Fibroblast of skin of abdomen (primary cell): ENCODE measurements at places on chromosomes 12 and 14.
A peak's percentile ranks its signal among the peaks of the same experiment; 100 is the strongest.

GRCh38 chr14:61211476-61212255 is 69.5 kb downstream of the TMEM30B start:
- DNase-seq: no peak

- DNase-seq: no peak
These were observed 375.3 kb upstream of the KITLG start for GRCh38 chr12:88955531-88955930.

DNA sequence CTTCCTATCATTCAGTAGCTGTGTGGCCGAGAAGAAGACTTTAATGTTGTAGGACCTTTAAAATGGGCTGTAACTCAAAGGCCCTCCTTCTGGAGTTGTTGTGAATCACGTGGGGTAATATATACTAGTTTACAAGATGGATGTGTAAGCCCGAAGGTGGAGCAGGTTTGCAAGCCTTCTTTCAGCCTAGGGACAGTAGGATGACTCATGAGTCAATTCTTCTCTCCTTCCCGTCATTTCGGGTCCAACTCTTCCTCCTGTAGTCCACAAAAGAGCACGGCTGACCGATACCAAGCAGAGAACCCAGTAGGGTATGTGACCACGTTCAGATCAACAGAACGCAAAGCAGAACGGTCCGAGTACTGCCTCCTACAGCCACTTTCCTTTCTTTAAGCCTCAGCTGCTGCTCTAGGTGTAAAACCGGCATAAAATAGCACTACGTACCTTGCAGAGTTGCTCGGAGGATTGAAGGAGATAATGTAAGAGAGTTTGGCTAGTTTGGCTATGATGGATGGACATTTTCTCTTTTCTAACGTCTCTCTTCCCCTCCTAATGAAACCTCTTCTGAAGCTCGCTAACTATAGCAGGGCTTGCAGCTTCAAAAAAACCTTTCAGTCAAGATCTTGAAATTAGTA is 1.3 kb upstream of the RASSF3 start:
- no peak for DNase-seq

DNA sequence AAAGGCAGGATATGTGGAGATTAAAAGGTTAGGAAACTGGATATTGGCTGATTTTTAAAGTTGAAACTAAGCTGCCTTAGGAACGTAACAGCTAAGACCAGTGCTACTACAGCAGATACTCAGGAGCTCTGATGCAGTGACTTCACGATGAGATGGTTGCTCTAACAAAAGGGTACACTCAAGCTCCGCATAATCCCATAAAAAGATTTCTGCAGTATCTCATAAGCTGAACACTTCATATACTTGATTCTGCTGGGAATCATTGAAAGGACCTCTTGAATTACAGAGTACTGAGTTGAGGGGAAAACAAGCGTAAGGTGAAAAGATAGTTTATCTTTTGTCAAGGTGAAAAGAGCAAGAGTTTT is 3.7 kb downstream of the RNF10 start:
- DNase-seq: no peak

DNA sequence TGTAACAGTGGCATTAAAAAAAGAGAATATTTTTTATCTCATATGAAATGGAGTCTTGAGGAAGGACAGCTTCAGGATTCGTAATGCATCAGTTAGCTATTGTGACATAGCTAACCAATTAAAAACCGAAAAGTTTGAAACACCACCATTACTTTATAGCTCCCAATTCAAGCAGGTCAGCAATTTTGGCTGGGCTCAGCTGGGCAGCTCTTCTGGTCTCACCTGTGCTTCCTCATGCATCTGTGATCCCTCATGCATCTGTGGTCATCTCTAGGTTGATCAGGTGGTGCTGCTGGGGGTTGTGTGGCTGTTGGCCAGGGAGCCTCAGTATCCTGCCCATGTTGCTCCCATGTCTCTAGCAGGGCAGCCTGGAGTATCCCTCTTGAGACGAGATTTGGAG is 76.7 kb upstream of the KCNA1 start:
- no peak for DNase-seq

GRCh38 chr14:61542848-61543790 is 152.2 kb upstream of the HIF1A start:
- no peak for DNase-seq

DNA sequence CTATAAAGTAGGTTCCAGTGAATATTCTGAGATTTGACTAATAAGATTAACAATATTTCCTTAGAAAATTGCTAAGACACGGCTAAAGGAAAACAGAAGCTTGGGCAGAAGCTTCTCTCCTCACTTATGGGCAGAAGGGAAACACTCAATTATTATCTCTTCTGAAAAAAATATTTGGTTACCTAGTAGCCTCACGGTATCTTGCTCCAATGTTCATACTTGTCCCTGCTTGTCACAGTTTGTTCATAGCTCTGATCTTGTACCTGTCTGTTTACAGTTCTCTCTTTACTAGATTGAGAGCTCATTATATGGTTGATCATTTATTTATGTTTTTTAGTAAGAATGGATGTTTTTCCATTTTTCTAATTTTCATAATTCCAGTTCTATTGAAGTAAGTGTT is 458.0 kb upstream of the ATP2B1 start:
- DNase-seq: no peak

- no peak for DNase-seq
These were observed 41.4 kb downstream of the FUT8 start for GRCh38 chr14:65453807-65454480.

- no peak for DNase-seq
These were observed 5.9 kb upstream of the GNB3 start for GRCh38 chr12:6834873-6835272.

DNA sequence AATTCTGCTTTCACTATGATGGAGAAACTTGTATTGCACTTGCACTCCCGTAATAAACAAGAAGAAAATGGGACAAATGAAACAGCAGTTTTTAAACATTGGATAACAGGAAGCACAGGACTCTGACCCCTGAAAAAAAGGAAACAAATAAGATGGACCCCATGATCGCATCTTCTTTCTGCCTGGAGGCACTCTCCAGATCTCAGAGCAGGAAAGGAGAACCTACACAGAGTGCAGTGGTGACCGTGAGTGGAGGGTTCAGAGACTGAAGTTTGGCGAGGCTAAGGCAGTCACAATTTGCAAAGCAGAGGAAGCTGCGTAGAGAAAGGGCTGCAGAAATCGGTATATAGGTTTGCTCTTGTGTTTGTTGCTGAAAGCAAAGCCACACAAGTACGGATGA is 6.1 kb upstream of the FGF6 start:
- DNase-seq: no peak

- peak; percentile 71 for DNase-seq
These were observed 235.2 kb downstream of the CACNA1C start for GRCh38 chr12:2288001-2288400.

- no peak for DNase-seq
These were observed 281.9 kb downstream of the CACNA1C start for GRCh38 chr12:2334689-2335088.
